IPS DF 6.9 (cell line): ENCODE measurements at places on chromosomes 13 and 19.

GRCh38 chr19:34731019-34731829, 2.8 kb upstream of the ZNF181 start:
- DNase-seq, result no peak

DNA sequence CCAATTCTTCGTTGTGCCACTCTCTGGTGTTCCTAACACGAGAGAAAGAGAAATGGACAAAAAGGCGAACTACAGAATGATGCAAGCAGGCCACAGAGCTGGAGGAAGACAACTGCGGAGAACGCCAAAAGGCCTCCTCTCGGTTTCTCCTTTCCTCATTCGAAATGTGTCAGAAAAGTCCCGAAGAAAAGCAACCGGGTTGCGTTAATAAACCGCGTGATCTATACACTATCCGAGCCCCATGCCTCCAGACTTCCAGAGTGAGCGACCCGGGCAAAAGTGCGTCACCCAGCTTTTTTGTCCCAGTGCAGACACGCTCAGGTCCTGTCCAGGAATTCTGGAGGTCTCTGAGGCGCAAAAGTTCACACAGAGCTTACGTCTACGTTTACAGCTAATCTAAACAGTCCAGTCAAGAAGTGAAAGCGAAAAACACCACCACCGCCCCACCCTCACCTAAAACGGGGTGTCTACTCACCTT, 413 bp downstream of the N4BP2L2 start:
- DNase-seq, result no peak

GRCh38 chr19:40598121-40598917, 2.9 kb upstream of the LTBP4 start:
- DNase-seq, result no peak

- no peak for DNase-seq
Measured at GRCh38 chr13:39149896-39150295, 111.6 kb downstream of the NHLRC3 start.
